ENCODE measurements at places on chromosomes 2 and 18. TPM values are rescaled to one million over a fixed set of nuclear protein-coding genes. Genes with fewer than 3 reads are reported as not detected.

KCNG2 gene
- not detected for total RNA-seq

CAPN14 gene
- total RNA-seq, result under 0.01 TPM

ACYP2 gene
- 8.5 TPM for total RNA-seq

SP9 gene
- not detected for total RNA-seq

HNMT gene
- total RNA-seq, result 100 TPM

PIEZO2 gene
- 46.7 TPM for total RNA-seq

RNF138 gene
- 21.4 TPM for total RNA-seq

CXCR1 gene
- total RNA-seq, result not detected

EVA1A gene
- 70.9 TPM for total RNA-seq

GALNT3 gene
- 11.2 TPM for total RNA-seq

L3MBTL4 gene
- total RNA-seq, result 0.88 TPM

PDE11A gene
- 0.36 TPM for total RNA-seq

SLC66A3 gene
- total RNA-seq, result 68.8 TPM

IL36G gene
- not detected for total RNA-seq

RAB17 gene
- total RNA-seq, result not detected

GPD2 gene
- 59.7 TPM for total RNA-seq

SRD5A2 gene
- total RNA-seq, result not detected

LYPD1 gene
- 5.9 TPM for total RNA-seq

RAB6C gene
- not detected for total RNA-seq

SKOR2 gene
- not detected for total RNA-seq

CYB5A gene
- total RNA-seq, result 55.4 TPM

FOXD4L1 gene
- under 0.01 TPM for total RNA-seq

XDH gene
- under 0.01 TPM for total RNA-seq

ERBB4 gene
- not detected for total RNA-seq

MBD1 gene
- 64.8 TPM for total RNA-seq

TUBA3E gene
- total RNA-seq, result not detected

All from osteoblast (primary cell).